ENCODE measurements at places on chromosomes 11 and 22.

- DNase-seq, result no peak
- no peak overlapping the region for H3K27ac ChIP-seq
- peaks cover 1% of the 10 kb centered on the region for H3K4me1 ChIP-seq
- H3K36me3 ChIP-seq, result peaks cover 8% of the 10 kb centered on the region
Observed at GRCh38 chr11:66489636-66490035, 9.4 kb downstream of the DPP3 start.

DNA sequence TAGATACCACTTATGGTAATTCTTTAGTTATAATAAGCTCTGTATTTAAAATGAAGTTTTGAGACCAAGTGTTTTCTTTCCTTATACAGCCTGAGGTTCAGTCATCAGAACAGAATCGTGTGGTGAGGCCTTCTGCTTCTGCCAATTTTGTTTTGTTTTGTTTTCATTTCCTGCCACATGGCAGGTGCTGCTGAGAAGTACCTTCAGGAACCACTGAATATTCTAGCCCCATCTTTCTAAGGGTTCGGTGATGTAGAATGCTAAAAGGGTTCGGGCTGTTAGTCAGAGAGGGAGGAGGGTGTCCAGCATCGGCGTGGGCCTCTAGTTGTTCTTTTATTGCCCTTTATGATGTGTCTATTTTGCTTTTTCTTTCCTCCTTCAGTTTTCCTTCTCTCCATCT lies 25.8 kb downstream of the TNRC6B start:
- H3K4me1 ChIP-seq, result peaks cover 33% of the 10 kb centered on the region
- DNase-seq, result no peak
- H3K27me3 ChIP-seq, result peaks cover 6% of the 10 kb centered on the region
- H3K36me3 ChIP-seq, result no peaks in the 10 kb centered on the region
- H3K4me3 ChIP-seq, result peak overlapping the region; percentile 63

- H3K4me1 ChIP-seq, result no peaks in the 10 kb centered on the region
- DNase-seq, result no peak
- peaks cover 1% of the 10 kb centered on the region for H3K27me3 ChIP-seq
- no peaks in the 10 kb centered on the region for H3K36me3 ChIP-seq
- no peak overlapping the region for H3K27ac ChIP-seq
Observed at GRCh38 chr11:40387240-40387980, 1072.0 kb downstream of the LRRC4C start.

- H3K27ac ChIP-seq, result no peak overlapping the region
- no peaks in the 10 kb centered on the region for H3K36me3 ChIP-seq
- no peak overlapping the region for H3K4me3 ChIP-seq
- H3K4me1 ChIP-seq, result peaks cover 12% of the 10 kb centered on the region
- H3K27me3 ChIP-seq, result peaks cover 3% of the 10 kb centered on the region
Observed at GRCh38 chr11:131063638-131064037, 147.4 kb upstream of the SNX19 start.

GRCh38 chr11:110311783-110312579 lies 15.6 kb upstream of the RDX start:
- peaks cover 1% of the 10 kb centered on the region for H3K4me1 ChIP-seq
- no peaks in the 10 kb centered on the region for H3K27me3 ChIP-seq
- no peak overlapping the region for H3K27ac ChIP-seq
- no peak for DNase-seq
- no peak overlapping the region for H3K4me3 ChIP-seq

GRCh38 chr11:1251236-1251770 lies 28.4 kb downstream of the MUC5B start:
- H3K27me3 ChIP-seq, result peaks cover 15% of the 10 kb centered on the region
- H3K4me3 ChIP-seq, result no peak overlapping the region
- no peak overlapping the region for H3K27ac ChIP-seq
- DNase-seq, result no peak

GRCh38 chr11:130715877-130716220 lies 200.4 kb downstream of the SNX19 start:
- no peak overlapping the region for H3K4me3 ChIP-seq
- H3K27me3 ChIP-seq, result peaks cover 8% of the 10 kb centered on the region
- H3K4me1 ChIP-seq, result peaks cover 4% of the 10 kb centered on the region
- no peak for DNase-seq

DNA sequence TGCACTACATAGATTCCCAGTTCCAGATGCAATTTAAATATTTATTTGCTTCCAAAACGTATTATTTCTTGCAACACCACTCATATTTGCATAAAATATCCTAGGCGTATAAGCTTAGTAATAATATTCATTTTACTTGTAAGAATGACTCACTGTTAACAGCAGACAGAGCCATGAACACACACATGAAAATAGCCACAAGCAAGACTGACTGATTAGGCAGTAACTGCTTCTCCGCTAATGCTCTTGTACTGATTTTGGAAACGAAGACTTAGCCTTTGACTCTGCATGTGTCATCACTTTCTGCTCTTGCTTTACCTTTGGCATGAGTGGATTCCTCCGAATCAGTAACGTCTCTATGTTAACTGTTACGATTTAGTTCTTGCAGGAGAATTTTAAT lies 6.0 kb downstream of the OR10Q1 start:
- DNase-seq, result no peak
- no peak overlapping the region for H3K27ac ChIP-seq
- no peaks in the 10 kb centered on the region for H3K36me3 ChIP-seq
- no peaks in the 10 kb centered on the region for H3K4me1 ChIP-seq
- H3K27me3 ChIP-seq, result peaks cover 2% of the 10 kb centered on the region

DNA sequence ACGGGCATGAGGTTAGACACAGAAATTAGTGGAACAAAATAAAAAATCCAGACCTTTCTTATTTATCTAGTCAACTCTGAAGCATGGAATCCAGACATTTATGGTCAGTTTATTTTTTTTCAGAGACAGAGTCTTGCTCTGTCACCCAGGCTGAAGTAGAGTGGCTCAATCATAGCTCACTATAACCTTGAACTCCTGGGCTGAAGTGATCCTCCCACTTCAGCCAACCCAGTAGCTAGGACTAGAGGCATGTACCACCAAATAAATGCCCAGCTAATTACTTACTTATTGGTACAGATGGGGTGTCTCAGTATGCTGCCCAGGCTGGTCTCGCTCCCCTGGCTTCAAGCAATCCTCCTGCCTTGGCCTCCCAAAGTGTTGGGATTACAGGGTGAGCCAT lies 8.7 kb downstream of the NPAT start:
- no peak for DNase-seq
- peaks cover 13% of the 10 kb centered on the region for H3K36me3 ChIP-seq
- H3K4me3 ChIP-seq, result no peak overlapping the region
- peaks cover 7% of the 10 kb centered on the region for H3K4me1 ChIP-seq

DNA sequence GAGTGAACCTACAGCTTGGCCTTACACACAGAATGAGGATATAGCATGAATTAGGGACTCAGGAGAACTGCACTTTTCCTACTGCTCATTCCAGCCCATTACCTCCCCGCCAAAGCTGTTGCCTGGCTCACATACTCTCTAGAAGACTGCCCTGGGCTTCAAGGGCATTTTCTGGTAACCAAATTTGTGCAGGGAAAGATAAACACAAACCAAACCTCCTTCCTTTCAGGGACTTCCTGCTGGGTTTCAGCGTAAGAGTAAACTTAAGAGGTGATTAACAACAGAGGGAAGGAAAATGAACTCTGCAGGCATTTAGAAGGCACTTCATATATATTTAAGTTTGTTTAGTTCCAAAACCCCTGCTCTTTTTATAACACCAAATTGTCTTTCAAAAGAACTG lies 194.9 kb downstream of the SWAP70 start:
- H3K27me3 ChIP-seq, result no peaks in the 10 kb centered on the region
- H3K4me3 ChIP-seq, result no peak overlapping the region
- no peak overlapping the region for H3K27ac ChIP-seq
- DNase-seq, result no peak
- H3K36me3 ChIP-seq, result no peaks in the 10 kb centered on the region

DNA sequence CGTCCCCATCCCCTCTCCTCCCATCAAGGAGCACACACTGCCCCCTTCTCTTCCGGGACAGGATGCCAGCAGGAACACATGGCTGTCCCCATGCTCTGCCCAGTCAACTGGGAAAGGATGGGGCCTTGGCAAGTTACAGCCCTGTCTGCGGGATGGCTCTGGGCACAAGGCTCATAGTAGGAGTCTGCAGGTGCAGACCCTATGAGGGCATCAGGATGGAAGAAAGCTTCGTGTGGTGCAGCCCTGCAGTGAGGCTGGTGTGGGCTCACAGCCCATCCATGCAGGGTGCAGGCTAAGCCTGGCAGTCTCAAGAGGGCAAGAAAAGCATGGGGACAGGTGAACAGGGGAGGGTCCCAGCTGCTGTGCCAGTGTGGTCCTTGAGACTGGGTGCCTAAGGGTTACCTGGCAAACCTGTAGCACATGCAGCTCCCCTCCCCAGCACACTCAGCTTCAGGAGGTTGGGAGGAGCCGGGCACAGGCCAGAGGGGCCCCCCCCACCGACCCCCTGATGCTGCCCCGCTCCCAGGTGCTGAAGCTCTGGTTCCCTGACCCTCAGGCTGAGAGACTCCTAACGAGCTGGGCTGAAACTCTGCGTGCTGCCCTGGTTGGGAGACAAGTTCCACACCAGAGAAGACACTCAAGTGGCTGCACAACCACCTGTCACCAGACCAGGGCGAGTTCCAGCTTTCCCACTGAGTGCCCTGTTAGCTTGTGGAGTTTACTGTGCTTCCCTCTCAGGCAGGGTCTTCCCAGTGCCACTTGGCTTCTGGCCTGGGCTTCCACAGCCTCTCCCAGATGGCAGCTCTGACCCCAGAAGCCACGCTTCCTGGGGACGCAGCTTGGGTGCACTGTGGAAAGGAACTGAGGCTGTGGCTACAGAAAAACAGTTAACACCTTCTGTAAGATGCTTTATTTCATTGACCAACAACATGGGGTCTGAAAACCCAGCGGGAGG lies 3.3 kb upstream of the SCARF2 start:
- H3K27ac ChIP-seq, result no peak overlapping the region
- H3K4me1 ChIP-seq, result peaks cover 5% of the 10 kb centered on the region
- H3K36me3 ChIP-seq, result no peaks in the 10 kb centered on the region
- peaks cover 13% of the 10 kb centered on the region for H3K27me3 ChIP-seq

DNA sequence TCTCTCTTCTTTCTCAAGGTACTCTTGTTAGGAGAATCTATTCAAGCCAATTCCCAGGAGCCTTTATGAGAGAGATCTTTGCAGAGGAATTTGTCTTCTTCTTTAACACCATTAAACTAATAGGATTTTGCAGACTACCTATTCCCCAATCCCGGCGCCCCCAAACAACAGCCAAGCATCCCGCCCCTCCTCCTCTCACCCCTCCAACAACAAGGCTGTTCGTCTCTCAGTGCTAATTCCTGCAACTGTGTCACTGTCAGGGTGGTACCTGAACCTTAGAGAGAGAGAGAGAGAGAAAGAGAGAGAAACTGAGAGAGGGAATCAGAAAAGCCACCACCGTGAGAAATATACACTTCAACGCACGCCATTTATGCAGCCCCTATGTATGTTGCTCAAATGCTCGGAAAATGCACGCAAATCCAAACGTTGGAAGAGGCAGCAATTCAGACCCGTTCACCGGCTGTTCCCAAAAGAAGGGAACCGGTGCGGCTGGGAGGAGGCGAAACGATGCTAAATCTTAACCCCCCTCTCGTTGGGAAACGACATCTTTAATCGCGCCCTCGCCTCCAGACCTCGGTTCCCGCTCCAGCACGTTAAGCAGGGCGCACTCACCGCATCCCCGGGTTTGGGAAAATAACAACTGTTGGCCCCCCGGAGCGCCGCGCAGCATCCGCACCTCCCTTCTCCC lies 961 bp downstream of the KCNA4 start:
- peak; percentile 19 for DNase-seq
- no peaks in the 10 kb centered on the region for H3K36me3 ChIP-seq
- H3K4me3 ChIP-seq, result no peak overlapping the region
- no peaks in the 10 kb centered on the region for H3K4me1 ChIP-seq
- H3K27me3 ChIP-seq, result peaks cover 17% of the 10 kb centered on the region

DNA sequence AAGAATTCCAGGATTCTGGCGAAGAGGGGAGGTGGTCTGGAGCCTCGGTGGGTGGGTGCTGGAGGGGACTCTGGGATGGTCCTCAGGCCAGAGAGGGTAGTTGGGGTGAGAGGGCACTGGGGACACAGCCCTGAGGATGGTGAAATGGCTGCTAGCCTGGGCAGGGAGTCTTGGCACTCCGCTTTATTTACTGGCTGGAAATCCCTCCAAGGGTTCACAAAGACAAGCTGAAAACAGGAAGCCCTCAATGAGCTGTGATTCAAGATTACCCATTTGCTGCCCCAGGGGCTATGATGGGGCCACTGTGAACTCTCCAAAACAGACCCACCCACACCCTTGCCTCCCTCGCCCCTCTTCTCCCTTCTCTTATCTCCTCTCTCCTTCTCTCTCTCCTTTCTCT lies 71.9 kb downstream of the FBXO7 start:
- H3K36me3 ChIP-seq, result no peaks in the 10 kb centered on the region
- peaks cover 4% of the 10 kb centered on the region for H3K4me1 ChIP-seq
- H3K27ac ChIP-seq, result no peak overlapping the region
- no peak for DNase-seq

DNA sequence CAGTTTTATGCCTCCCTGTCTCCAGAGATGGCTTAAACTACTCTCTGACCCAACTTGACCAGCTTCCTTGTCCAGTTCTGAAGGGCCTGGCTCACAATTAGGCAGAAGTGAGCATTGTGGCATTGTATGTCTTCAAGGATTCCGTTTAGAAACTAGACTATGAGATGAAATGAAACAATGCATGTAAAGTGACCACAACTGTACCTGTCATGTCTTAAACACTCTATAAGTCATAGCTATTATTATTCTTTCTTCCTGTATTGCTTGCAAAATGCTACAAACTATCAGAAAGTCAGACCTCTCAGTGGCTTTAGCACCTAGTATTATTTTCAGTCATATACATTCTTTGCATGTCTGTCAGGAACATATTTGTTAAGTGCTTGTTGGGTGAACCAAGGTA lies 127.9 kb upstream of the MTMR2 start:
- no peak for DNase-seq
- no peaks in the 10 kb centered on the region for H3K27me3 ChIP-seq
- H3K4me1 ChIP-seq, result peaks cover 8% of the 10 kb centered on the region
- H3K36me3 ChIP-seq, result no peaks in the 10 kb centered on the region

DNA sequence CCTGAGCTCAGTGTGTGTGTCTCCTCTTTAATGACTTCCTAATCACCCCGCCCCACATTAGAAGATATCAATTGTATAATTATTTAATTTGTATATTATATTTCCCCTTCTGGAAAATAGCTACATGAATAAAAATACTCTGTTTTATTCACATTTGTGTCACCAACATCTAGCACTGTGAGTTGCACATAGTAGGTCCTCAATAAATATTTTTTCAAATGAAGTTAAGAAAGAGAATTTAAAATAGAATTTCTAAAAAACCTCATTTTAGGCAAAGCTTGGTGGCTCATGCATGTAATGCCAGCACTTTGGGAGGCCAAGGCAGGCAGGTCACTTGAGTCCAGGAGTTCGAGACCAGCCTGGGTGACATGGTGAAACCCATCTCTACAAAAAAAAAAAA lies 59.7 kb downstream of the FAM83F start:
- peaks cover 2% of the 10 kb centered on the region for H3K4me1 ChIP-seq
- H3K27me3 ChIP-seq, result no peaks in the 10 kb centered on the region
- no peaks in the 10 kb centered on the region for H3K36me3 ChIP-seq

- H3K36me3 ChIP-seq, result no peaks in the 10 kb centered on the region
- peak overlapping the region; percentile 28 for H3K27ac ChIP-seq
- H3K27me3 ChIP-seq, result peaks cover 2% of the 10 kb centered on the region
- peaks cover 40% of the 10 kb centered on the region for H3K4me1 ChIP-seq
Observed at GRCh38 chr11:47506795-47507562, 46.0 kb downstream of the CELF1 start.

- H3K27ac ChIP-seq, result peak overlapping the region; percentile 68
- peaks cover 12% of the 10 kb centered on the region for H3K27me3 ChIP-seq
- peaks cover 4% of the 10 kb centered on the region for H3K36me3 ChIP-seq
- H3K4me3 ChIP-seq, result peak overlapping the region; percentile 34
- peak; percentile 81 for DNase-seq
- H3K4me1 ChIP-seq, result peaks cover 39% of the 10 kb centered on the region
Observed at GRCh38 chr11:119975561-119976152, 162.3 kb downstream of the TRIM29 start.
